RPMI7951 (cell line): ENCODE measurements at places on chromosomes 12 and 14.

DNA sequence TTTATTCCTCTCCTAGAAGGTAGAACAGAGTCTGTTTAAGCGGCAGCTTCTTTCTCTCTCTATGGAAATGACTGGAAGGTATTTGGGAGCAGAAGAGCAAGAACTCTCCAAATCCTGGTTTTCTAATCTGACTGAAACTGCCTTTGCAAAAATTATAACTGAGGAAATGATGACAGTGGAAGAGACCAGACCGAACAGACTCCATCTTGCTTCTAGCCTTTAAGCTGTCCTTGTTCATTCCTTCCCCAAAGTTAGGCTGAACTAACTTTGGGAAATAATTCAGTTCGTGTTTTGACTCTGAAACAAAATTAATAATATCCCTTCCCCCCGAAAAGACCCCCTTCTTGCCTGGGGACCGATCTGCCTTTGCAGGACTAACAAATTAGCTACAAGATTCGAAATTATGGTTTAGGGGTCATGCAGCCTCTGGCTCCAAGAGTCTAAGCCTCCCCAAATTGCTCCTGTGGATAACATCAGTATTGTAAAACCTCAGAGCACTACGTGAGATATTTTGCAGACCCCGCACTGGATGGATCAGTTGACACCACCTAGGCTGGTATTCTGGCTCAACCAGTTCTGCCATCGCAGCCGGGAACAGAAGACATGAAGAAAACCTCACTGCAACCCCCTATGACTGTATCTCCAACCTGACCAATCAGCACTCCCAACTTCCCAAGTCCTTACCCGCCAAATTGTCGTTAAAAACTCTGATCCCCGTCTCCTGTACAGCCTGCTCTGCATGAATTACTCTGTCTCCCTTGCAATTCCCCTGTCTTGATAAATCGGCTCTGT is 14.1 kb downstream of the SELPLG start:
- DNase-seq, result no peak

GRCh38 chr14:29558516-29558915 is 369.1 kb downstream of the PRKD1 start:
- no peak for DNase-seq

DNA sequence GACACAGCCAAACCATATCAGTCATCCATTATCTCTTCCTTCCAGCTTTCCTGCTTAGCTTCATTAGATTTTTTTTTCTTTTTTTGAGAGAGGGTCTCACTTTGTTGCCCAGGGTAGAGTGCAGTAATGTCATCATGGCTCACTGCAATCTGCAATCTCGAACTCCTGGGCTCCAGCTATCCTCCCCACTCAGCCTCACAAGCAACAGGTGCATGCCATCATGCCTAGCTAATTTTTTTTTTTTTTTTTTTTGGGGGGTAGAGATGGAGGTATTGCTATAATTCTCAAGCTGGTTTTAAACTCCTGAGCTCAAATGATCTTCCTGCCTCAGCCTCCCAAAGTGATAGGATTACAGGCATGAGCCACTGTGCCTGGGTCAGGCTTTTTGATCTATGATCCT is 38.3 kb upstream of the PPM1A start:
- no peak for DNase-seq

- no peak for DNase-seq
Observed at GRCh38 chr14:89477391-89477790, 60.4 kb upstream of the FOXN3 start.

- DNase-seq, result peak; percentile 22
Observed at GRCh38 chr14:21241218-21241819, 27.9 kb downstream of the HNRNPC start.

- peak; percentile 40 for DNase-seq
Observed at GRCh38 chr12:19778172-19778571, 338.9 kb downstream of the AEBP2 start.

DNA sequence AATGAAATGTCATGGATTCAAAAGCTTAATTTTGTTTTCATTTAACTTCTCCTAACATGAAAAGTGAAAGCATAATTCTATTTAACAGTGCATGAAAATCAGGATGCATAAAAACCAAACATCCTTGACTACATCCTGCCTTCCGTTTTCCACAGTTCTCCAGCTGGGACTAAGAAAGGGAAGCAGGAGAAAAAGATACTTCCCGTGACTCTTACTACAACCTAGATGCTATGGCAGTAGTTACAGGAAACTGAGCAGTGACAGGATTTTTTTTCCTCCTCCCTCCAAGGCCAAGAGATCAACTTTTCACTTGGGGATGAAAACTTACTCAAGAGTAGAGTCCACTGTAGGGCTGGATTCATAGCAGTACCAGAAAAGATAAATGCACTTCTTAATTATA is 2.6 kb downstream of the EXOC5 start:
- DNase-seq, result peak; percentile 3

DNA sequence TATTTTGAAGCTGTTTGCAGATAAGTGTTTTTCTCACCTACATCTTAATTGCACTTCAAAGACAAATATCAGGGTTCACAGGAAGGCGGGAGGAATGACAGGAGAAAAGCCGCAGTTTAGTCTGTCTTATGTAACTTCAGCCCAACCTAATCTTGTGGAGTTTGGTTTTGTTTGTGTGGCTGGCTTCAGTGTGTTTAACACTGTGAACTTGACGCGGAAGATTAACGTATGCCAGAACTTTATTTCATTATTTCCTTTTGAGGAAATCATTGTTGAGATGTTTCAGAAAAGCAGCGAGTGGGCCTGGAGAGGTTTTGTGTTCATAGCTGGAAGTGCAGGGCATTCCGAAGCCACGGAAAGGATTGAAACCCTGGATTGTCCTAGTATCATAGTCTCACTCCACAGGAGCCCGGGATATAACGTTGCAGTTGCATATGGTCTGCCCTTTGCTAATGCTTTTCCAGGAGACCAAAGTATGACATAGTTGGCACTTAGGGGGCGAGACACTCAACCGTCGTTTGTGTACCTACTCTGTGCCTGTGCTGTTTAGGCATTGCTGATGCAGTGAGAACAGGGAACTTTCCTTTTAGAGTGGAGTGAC is 2.0 kb downstream of the PELI2 start:
- peak; percentile 7 for DNase-seq

DNA sequence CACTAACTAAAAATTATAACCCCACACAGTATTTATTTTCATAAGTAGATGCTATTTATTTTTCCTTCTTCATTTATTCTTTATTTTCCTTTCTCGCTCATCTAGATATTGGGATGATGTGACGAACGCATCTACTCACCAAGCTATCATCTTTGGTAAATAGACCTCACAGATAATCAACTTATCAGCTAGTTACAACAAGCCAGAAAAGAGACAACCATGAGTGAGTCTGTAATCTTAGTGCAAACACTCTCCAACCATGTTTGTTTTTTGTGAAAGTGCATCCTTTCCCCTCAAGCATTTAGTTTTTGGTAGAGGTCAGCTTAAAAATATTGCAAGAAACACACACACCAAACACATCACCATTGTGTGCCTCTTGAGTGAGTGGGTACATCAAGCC is 84.9 kb downstream of the SLC25A21 start:
- DNase-seq, result no peak
